Daoy (cell line): ENCODE measurements at places on chromosomes 2 and 18. TPM values are rescaled to one million over a fixed set of nuclear protein-coding genes. Genes with fewer than 3 reads are reported as not detected.

Gene CRYBA2
- total RNA-seq = 2.2 and 4.3 TPM in 2 replicates

DNA sequence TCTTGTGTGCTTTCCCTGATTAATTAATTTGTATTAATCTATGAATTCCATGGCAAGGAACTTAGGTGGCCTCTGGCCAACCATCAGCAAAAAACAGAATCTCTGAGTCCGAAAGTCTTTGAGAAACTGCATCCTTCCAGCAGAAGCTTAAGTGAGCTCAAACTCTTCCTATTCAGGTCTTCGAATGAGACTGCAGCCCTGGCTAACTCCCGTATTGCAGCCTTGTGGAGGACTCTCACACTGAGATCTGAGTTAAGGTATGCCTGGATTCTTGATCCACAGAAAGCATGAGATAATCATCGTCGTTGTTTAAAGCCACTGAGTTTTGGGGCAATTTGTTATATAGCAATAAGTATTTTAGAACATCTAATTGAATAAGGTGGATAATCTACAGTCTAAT, 1143.9 kb upstream of the NXPH2 start:
- no peak for DNase-seq

GRCh38 chr2:85551698-85552678, 9.3 kb downstream of the GGCX start:
- peak; percentile 65 for DNase-seq

DNA sequence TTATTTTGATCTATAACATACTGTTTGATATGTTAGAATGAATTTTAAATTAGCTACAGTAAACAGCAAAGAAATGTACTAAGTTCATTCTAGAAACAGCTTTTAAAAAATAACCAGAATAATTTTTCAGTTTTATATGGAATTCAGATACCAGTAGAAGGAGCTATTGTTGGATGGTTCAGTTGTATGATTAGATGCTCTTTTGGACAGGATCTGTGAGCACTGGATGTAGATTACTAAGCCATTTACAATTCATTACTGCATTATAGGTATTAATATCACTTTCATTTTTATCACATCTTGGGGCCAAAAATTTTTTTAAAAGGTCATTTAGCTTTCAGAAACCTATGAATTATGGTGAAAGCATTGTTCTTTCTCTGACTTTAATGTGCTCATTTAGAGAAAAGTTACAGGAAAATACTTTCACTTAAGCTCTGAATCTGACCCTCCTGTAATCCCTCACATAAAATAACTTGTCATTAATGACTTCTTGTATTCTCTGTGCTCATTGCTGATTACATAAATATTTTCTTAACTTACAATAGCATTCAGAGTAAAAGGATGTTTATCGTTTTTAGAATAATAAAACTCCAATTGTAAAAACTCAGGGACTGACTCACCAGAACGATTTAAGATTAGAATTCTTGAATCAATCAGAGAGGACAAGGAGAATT, 750.2 kb downstream of the SLC4A3 start:
- DNase-seq = no peak

- no peak for DNase-seq
These were observed 314.7 kb downstream of the METTL4 start for GRCh38 chr18:2256577-2256976.
